NCI-H1105 (cell line): ENCODE measurements at places on chromosomes 3 and 15.

- no peak for DNase-seq
Observed at GRCh38 chr3:176780766-176781165, 416.5 kb downstream of the TBL1XR1 start.

DNA sequence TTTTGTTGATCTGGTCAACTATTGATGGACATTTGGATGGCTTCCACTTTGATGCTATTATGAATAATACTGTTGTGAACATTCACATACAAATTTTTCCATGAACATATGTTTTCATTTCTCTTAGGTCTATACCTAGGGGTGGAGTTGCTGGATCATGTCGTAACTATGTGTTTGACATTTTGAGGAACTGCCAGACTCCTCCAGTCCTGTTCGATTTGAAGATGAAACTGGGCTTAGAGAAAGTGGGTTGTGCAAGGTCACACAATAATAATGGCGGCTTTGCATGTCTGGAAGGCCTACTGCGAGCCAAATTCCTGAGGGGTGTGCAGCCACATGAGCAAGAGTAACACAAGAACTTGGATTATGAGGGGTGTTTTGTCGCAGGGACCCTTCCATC is 2.6 kb downstream of the TSEN2 start:
- no peak for DNase-seq

GRCh38 chr3:196883361-196883760 is 15.6 kb downstream of the SENP5 start:
- no peak for DNase-seq

- no peak for DNase-seq
Observed at GRCh38 chr3:46705751-46706552, 4.8 kb downstream of the TMIE start.

GRCh38 chr15:40744815-40745152 is 10.3 kb downstream of the RMDN3 start:
- DNase-seq, result no peak

- no peak for DNase-seq
Observed at GRCh38 chr15:72953306-72953705, 99.0 kb upstream of the NEO1 start.

DNA sequence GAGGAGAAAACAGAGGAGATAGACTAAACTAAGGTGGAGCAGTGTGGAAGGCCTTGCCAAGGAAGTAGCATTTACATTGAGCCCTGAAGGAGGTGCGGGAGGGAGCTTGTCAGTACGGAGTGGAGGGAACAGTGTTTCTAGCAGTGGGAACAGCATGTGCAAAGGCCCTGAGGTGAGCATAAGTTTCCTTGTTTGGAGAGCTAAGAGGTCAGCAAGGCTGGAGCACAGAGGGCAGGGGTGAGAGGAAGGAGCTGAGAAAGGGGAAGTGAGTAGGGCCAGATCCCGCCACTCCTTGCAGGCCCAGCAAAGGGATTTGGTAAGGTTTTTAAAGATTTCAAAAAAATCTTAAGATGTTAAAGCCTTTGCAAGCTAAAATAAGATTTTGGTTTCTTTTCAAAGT is 70.1 kb downstream of the HMCES start:
- DNase-seq, result no peak

- peak; percentile 46 for DNase-seq
Observed at GRCh38 chr15:85296615-85297402, 83.6 kb upstream of the AKAP13 start.

- DNase-seq, result no peak
Observed at GRCh38 chr3:54008099-54008498, 114.3 kb upstream of the CACNA2D3 start.

GRCh38 chr3:138381950-138382715 is 33.8 kb downstream of the MRAS start:
- no peak for DNase-seq

GRCh38 chr15:101500865-101501551 is 11.5 kb upstream of the PCSK6 start:
- DNase-seq, result no peak

GRCh38 chr3:127844326-127844942 is 22.1 kb upstream of the MGLL start:
- DNase-seq, result no peak

DNA sequence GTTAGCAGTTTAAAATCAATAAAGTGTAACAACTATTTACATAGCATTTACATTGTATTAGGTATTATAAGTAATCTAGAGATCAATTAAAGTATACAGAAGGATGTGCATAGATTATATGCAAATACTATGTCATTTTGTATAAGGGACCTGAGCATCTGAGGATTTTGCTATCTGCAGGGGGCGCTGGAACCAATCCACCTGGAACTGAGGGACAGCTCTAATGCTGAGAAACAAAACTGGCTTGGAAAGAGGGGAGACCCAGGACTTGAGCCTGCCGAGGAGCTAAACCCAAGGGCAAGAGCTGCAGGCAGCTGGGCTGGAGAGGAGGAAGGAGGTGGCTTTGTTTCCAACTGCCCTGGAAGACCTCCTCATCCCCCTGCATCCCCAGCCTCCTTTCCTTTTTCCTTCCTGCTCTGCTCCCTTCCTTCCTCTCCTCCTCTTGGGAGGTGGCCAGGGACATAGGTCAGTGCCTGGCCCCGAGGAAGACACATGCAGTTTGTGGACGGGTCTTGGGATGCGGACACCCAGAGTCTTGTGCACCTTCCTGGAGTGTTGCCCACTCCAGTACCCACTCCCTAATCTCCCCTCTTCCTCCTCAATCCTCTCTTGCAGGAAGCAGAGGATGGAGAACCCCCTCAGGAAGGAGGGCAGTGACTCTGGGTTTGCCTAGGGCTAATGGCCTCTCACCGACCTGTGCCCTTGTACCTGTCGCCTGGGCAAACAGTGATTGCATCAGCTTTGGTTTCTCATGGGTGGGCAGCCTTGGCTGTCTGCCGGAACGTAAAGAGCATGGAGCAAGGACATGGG is 825 bp upstream of the RTP3 start:
- DNase-seq, result no peak

- DNase-seq, result no peak
Observed at GRCh38 chr15:29140475-29141307, 128.9 kb downstream of the NSMCE3 start.

DNA sequence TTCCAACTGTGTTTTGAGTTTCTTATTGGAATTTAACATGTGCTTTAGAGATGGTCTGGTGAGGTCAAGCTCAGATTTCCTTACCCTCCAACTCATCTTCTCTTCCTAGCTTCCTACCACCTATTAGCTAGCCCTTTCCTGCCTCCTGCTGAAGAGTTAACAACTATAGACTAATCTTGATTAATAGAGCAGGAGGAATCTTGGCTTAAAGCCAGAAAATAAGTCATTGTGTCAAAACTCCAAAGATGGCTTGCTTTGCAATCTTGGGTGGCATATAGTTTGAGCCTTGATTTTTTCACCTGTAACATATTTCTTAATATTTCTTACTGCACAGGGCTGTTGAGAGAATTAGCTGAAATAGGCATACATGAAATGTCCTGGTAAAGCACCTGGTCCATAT is 27.3 kb downstream of the BCL2L10 start:
- DNase-seq, result no peak

DNA sequence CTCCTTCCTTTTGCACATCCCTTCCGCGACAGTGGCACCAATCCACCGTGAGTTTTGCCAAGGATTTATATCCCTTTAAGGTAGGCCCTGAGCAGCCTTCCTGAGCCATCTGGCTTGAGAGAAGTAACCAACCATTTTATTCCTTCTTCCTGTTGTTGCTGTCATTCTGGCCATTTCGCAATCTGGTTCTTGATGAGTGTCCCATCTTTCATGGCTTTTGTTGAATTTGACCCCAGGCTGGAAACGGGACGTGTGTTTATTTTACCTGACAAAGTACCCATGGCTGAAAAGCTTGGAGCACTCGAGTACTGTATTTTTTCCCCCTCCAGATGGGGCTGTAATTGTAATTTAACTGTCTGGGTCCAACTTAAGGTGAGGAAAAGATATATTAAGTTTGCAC is 173.4 kb downstream of the WNT5A start:
- DNase-seq, result no peak

GRCh38 chr3:50675179-50676030 is 678 bp downstream of the DOCK3 start:
- no peak for DNase-seq

DNA sequence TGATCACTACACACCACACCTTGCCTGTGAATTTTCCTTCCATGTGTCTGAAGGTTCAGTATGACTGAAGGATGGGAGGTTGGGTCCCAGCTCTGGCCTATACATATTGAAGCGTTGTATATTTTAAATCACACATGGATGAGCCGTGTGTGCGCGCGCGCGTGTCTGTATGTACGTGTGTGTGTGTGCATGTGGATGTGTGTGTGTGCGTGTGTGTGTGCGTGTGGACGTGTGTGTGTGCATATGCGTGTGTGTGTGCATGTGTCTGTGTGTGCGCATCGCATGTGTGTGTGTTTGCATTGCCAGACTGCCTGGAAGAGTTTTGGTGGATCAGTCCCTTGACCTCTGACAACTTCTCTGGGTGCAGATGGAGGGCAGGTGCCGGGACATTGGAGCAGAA is 45.7 kb downstream of the RPLP1 start:
- no peak for DNase-seq

GRCh38 chr3:21290557-21290956 is 460.5 kb downstream of the ZNF385D start:
- no peak for DNase-seq

DNA sequence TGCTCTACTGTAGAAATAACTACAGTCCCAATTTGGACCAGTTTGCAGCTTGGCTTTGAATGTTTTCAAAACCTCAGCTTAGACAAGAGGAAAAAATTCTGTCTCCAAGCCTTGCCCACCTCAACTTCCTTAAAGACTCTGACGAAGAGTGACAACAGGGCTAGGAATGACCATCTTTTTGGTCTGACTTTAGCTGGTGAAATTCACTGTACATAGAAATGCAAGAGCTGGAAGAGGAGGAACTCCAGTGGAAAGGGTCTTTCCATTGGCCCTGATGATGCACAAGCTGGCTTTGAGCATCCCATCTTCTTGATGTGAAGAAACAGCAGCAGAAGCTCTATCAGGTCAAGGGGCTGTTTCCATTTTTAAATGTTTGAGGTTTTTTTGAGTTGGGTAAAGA is 22.7 kb upstream of the SH3BP5 start:
- no peak for DNase-seq

DNA sequence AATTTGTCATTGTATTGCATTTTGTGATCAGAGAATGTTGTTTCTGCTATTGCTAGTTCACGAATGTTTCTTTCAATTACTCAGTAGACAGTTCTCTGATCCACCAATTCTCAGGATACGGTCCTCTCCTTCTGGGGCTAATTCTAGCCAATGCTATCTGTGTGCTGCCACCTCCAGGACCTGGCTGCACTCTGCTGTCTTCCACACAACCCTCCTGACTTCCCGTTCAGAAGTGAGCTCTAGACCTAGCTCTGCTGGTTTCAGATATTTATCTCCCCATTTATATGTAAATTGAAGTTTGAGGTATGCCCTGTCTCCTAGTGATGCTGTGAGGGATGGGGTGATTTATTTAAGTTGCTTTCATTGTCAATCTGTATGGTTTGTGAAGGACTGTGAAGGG is 21.7 kb upstream of the UBL7 start:
- DNase-seq, result no peak

DNA sequence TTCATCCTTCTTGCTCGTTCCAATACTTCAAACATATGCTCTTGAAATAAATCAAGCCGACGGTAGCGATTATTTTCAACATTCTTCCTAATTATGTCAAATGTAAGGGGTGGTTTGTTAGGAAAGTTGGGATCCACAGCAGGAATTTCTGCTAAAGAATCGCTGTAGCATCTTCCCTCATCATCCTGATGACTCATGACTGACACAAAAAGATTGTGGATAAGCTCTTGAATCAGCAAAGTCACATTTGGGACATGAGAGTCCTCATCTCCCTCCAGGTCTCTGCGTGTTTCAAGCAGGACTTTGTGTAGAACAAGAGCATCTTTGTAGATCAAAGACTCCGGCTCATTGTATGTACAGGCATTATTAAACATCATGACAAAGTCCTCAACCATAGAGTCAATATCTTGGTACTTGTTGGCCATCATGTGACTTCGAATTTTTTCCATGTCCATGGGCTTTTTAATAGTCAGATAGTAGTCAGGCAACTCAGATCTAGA is 73.0 kb downstream of the UQCC5 start:
- DNase-seq, result no peak

- no peak for DNase-seq
Observed at GRCh38 chr3:28841441-28841840, 439.4 kb upstream of the RBMS3 start.

DNA sequence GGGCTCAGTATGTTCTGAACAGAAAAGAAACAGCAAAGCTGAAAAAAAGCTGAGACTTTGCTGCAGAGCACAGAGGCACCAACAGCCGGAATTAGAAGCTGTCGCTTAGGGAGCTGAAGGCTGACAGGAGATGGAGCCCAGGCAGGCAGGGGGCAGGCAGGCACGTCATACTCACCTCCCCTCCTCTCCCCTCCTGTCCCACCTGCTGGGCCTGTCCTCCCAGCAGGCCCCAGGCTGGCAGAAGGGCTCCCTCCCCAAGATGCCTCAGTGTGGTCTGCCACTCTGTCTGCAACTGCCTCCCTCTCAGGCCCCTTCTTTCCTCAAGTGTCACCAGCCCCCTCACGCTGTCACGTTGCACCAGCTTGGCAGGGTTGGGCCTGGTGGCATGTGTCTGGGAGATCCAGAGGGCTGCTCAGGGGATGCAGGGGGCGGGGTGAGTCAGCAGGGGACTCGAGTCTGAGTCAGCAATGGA is 3.2 kb upstream of the ANKRD63 start:
- DNase-seq, result no peak

- no peak for DNase-seq
Observed at GRCh38 chr3:52327486-52328290, 11.6 kb downstream of the DNAH1 start.

DNA sequence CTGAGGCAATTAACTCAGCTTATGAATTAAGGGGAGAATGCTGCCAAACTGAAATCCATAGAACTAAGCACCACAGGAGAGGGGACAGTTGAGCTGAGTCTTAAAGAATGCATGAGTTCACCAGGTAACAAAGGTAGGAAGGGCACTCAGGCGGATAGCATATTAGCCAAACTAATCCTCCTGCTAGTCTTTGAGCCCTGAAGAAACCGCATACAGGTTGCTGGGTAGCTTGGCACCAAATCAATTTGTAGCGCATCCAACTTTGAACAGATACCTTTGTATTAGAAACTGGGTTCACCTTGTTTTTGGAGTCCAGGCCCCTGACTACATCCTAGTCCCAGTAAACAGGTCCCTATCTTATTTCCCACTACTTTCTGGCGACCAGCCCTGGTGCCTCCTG is 93.7 kb downstream of the FRMD4B start:
- DNase-seq, result no peak

DNA sequence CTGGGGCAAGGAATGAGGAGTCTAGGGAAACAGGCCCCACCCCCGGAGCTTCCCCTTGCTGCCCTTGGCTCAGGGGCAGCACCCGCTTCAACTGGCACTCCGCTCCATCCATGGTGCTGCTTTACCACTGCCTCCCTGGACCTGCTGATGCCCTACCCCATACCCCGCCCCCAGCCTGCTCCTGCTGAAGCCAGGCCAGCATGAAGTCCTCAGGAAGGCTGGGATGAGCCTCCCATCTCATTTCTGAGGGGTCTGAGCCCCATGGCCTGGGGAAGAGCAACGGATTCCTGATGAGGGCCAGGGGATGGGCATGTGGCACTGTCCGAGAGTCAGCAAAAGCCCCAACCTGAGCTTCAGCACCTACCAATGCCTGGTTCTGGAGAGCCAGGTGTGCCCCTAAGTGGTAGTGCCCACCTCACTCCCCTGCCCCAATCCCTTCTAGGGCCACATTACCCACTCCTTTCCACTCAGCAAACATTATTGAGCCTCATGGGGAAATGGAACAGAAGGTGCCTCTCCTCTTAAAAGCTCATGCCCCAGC is 21.0 kb downstream of the SEC61A1 start:
- DNase-seq, result no peak

- DNase-seq, result no peak
Observed at GRCh38 chr15:51186181-51186705, 91.5 kb upstream of the TNFAIP8L3 start.
